ENCODE measurements at places on chromosomes 2 and 18.

- no peak for DNase-seq
These were observed 93.4 kb upstream of the FN1 start for GRCh38 chr2:215529271-215529670.

GRCh38 chr2:232798187-232798586 is 21.8 kb upstream of the KCNJ13 start:
- no peak for DNase-seq

DNA sequence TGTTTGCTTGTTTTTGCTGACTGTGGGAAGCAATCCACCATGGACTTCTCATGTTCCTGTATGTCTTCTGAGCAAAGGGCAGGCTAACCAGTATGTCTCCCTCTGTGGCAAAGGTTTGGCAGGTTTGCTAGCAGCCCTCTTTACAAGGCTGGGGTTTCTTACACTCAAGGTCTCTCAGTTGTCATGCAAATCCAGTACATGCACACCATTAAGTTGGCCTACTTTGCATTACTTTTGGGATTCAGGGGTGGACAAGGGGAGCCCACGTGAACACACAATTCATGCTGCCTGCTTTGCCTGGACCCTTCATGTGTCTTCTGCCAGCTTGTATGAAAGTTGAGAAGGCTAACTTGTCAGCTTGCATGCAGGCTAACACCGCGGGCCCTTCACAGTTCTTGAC is 134.9 kb downstream of the LRRTM4 start:
- DNase-seq, result no peak

- DNase-seq, result no peak
These were observed 6.0 kb downstream of the ZNF516 start for GRCh38 chr18:76489081-76489480.

DNA sequence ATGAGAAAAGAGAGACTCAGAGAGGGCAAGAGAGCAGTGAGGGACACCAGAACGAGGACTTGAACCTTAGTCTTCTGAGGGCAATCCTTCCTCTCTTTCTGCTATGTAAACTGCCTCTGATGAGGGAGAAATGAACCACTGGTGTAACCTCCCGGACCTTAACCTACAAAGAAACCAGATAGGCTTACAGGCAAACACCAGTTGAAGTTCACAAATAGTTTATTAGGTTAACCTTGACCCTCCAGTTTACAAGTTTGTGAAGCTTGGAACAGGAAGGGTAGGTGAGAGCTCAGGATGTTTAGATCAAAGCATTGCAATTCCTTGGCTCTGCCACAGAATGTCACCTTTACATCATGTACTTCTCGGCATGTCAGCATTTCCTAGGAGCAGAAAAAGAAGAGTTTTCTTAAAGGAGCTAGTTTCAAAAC is 486.4 kb upstream of the SPRED2 start:
- no peak for DNase-seq

- no peak for DNase-seq
These were observed 50.7 kb upstream of the B3GNT7 start for GRCh38 chr2:231344851-231345250.

GRCh38 chr18:37481491-37481890 is 84.1 kb downstream of the CELF4 start:
- DNase-seq, result no peak

DNA sequence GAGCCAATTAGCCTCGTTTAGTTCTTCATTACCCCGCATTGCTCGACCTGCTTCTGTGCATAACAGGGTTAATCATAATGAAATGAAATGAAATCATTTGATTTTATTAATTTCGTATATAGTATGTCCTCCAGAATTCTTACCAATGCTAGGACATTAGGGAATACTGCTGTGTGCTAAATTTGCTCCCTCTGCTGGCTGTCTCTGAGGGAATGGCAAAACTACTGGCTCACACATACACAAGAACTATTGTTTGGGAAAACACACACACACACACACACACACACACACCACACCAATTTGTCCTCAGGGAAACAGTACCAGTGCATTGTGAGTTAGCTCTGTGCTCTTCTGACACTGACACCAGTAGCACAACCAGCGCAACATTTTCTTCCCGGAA is 273.3 kb upstream of the TCF4 start:
- no peak for DNase-seq

GRCh38 chr18:55243255-55243654 is 284.0 kb upstream of the CCDC68 start:
- no peak for DNase-seq

DNA sequence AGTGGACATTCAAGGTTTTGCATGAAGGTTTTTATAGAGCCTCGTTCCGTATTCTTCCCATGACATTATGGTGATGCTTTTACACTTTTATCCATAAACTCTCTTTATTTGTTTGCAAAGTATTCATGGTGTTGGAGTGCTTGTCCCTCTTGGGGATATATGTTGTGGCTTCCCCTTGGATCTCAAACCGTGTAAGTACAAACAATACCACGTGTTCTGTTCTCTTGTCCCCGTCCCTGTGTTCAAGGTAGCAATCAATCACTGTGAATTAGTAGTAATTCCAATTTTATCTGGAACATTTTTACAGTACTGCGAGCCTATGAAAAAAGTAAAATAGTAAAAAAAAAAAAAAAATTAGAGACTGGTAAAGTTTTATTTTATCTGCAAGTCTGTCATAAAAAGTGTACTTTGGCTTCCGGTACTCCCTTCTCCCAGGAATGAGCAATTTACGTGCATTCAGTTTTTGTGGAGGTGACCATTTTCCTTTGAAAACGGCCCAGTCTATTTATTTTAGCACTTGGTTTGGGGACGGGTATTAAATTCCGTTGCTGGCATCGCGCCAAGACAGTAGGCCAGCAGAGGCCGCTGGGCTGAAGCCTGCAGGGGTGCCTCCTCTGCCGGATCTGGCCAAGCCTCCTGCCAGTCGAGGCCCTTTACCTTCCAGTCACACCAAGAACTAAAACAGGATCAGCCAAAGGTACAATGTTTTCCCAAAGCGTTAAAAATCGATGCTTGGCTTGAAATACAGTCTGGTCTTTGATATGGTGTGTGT is 175.7 kb downstream of the SOCS6 start:
- peak; percentile 74 for DNase-seq

- no peak for DNase-seq
These were observed 60.8 kb downstream of the MOB4 start for GRCh38 chr2:197576631-197577030.

DNA sequence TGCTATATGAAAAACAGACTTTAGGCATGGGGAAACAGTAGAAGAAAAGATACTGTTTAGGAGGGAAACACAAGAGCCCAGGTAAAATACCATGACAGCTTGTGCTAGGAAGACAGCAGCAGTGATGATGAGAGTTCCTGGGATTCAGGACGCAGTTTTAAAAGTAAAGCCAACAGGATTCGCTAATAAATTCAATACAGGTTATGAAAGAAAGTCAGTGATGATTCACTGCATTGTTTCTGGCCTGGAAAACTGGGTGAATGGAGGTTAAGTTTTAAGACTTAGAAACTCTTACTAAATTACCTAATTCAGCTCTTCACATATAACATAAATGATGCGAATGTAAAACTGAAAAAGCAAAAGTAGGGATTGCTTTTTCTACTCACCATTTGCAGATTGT is 27.9 kb upstream of the RNU4ATAC start:
- DNase-seq, result no peak

DNA sequence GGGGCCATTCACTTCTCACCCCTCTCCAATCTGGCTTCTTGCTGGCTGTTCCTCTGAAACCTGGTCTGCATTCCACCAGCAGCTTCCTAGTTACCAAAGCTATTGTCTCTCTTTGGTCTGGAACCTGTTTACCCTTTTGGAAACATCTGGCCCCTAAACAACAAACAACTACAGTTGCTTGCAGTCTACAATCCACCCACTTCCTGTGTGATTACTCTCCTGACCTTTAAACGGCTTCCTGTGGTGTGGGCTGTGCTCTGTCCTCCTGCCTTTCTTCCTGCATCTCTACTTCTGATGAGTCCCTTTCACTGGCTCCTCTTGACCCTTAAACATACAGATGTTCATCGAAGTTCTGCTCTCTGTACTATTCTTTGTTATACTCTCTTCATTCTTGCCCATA is 303.8 kb downstream of the TDRD15 start:
- DNase-seq, result no peak

DNA sequence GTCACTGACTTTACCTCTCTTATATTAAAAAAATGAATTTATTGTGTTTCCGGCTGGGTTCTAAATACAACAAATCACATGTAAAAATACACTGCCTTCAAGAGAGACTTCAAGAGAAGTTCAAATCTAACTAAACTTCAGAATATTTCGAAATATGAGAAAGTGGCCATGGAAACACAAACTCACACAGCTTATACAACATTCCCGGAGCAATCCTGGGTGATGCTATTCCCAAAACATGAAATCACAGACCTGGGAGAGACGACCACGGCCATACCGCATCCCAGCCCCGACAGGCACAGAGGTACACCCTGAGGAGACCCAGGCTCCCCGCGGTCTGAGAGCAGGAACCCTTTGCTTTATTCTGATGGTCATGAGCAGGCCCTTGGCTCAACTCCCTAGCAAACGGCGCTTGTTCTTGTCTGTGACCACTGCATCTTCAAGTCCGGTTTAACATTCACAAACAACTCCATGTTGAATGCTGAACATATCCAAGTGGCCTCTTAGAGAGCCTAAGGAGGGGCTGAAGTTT is 185.4 kb upstream of the REV1 start:
- no peak for DNase-seq

DNA sequence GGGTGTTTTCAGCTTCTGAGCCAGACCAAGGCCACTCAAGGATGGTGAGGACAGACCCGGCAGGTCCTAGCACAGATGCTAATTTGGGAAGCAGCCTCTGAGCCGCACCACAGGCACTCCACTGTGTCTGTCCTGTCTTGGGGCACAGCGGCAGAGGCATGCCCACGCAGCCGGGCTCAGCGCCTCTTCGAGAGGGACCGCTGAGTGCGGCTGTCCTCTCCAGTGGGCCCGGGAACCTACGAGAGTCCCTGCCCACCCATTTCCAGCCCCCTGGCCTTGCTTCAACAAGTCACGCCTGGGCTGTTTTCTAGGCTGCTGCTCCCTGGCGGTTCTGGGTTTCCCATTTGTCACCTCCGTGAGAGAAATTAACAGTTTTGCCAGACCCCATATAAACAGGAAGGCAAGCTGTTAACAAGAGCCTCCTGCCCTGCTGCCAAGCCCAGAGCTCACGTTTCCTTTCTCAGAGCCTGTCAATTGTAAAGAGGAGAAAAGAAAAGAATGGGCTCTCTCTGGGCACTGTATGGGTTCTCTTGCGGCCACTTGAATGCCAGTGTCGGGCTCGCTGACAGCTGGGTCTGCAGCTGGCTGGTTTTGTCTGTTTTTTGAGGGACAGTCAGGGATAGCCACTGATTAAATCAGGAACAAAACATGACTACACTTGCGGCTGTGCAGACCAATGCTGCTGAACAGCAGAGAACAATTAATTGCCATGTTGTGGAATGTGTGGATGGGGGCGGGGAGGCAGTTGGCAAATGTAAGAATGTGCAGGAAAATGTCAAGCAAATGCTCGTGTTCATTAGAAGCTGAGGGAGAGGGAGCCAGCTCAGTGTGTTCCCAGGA is 30.6 kb downstream of the TMEM17 start:
- DNase-seq, result no peak

GRCh38 chr2:126894082-126894481 is 4.6 kb upstream of the TEX51 start:
- DNase-seq, result no peak

DNA sequence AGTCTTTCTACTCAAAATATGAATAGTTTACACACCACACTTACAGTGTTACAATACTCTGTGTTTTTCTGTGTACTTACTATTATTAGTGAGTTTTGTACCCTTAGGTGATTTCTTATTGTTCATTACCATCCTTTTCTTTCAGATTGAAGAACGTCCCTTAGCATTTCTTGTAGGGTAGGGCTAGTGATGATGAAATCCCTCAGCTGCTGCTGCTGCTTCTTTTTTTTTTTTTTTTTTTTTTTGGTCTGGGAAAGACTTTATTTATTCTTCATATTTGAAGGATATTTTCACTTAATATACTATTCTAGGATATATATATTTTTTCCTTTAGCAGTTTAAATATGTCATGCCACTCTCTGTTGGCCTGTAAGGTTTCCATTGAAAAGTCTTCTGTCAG is 29.0 kb upstream of the SERPINB2 start:
- no peak for DNase-seq

- no peak for DNase-seq
These were observed 14.0 kb upstream of the DCC start for GRCh38 chr18:52325997-52326396.

DNA sequence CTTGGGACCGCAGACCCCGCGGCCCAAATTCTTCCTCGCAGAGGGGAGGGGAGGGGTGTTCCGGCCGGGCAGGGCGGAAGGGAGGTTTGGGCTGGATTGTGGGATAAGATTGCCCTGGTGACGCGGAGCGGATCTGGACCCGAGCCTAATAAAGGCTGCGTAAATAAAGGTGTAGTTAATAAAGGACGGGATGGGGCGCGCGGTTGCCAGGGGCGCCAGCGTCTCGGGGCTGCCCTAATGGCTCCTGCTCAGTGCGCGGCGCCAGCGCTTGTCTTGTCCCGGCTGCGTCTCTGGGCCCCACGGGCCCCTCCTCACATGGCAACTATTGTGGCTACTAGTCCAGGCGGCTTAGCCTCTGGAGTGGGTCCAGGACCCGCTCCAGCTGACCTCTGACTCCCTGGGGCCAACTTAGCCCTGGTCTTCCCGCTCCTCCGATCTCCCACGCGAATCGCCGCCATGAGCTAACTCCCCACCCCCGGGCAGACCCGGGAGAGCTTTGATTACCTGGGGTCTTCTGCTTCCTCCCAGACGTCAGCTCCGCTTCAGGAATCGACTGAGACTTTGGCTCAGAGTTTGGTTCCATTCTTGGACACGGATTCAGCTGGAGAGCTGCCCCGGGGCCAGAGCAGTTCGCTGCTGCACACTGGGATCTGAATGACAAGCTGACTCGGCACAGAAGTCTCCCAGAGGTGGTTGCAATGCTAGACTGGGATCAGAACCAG is 36.5 kb downstream of the SLC25A52 start:
- DNase-seq, result no peak

GRCh38 chr2:11342551-11343367 is 1.7 kb downstream of the ROCK2 start:
- DNase-seq, result no peak

DNA sequence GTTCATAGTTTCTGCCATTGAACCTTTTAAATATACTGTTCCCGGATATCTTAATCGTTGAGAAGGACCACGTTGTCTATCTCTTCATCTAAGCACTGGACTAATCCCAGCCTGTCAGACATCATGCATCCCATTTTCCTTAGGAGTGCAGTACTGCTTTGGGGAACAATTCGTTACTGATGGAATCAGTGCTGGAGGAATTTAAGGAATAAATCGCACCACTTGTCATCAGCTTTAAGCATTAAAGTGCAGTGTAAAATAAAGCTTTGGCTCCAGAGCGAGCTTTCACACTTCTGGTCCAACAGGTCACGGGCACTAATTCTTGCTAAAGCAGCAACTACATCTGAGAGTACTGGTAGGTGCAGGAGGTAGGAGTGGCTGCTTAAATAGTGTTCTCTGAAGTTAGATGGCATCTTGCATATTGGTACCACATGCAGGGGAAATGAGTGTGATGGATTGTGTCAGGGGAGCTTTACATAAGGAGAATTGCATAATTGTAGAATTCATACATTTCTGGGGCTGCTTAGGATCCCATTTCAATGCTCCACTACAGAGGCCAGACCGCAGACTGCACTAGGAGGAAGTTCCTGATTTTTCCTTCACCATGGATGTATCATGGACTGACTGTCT is 105.7 kb upstream of the RASGRP3 start:
- no peak for DNase-seq

- DNase-seq, result no peak
These were observed 128.1 kb downstream of the GLI2 start for GRCh38 chr2:120863661-120864320.

All from NCI-H1930 (cell line).